NCI-H1436 treated with DMSO at 0.1 percent for 48 hours (cell line): ENCODE measurements at places on chromosomes 6 and 20.

- no peak for DNase-seq
Measured at GRCh38 chr6:11423072-11423471, 114.5 kb upstream of the TMEM170B start.

- DNase-seq: no peak
Measured at GRCh38 chr6:127297502-127298070, 30.9 kb downstream of the RNF146 start.

DNA sequence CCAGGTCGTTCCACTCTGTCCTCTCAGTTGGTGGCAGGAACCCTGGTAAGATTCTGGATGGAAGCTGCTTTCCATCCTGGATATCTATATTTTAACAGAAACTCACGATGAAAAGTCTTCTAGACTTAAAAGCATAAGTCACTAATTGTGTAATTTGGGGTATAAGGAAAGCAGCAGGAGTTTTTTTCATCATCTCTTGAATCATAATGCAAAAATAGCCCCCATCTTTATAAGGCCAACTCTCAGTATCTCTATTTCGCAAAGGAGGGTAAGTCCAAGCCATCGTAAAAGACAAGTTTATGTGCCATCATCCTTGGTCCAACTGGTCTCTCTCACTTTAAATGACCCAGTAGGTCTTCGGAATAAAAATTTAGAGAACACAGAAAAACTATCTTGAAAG lies 95.1 kb downstream of the FAM50B start:
- DNase-seq: no peak

GRCh38 chr6:123619156-123619555 lies 17.6 kb downstream of the TRDN start:
- DNase-seq: no peak

GRCh38 chr6:160348223-160349019 lies at the start of gene SLC22A3:
Gene SLC22A3 (plus strand): TSS chr6:160348378. CDS start chr6:160348420, 42 bp downstream.
- no peak for DNase-seq

- DNase-seq: no peak
Measured at GRCh38 chr6:71028877-71029252, 72.0 kb upstream of the B3GAT2 start.

DNA sequence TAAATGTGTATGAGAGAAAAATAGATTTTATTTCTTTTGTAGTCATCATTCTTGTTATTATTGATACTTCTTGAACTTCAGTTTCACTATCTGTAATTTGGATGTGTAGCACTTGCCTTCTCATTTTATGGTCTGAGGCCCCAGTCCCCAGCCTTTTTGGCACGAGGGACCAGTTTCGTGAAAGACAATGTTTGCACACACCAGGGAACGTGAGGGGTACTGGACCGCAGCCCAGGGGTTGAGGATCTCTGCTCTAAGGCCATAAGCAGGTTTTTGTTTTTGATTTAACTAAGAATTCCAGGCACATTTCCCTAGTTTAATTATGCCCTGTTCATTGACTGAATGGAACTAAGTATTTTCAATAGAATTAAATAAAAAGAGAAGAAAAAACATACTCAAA lies 261.5 kb downstream of the BMP2 start:
- DNase-seq: no peak
